Placental epithelial cell (primary cell): ENCODE measurements at places on chromosomes 5 and 9. TPM values are rescaled to one million over a fixed set of nuclear protein-coding genes. Genes with fewer than 3 reads are reported as not detected.

CDK7 gene
- total RNA-seq, result 27.5 and 39.9 TPM in 2 replicates

ARID3C gene
- not detected in 2 replicates for total RNA-seq

SLC36A3 gene
- 0.11 TPM in 1 of 2 replicates, not detected in the other for total RNA-seq

PCDHB10 gene
- total RNA-seq, result 0.39 TPM in 1 of 2 replicates, not detected in the other

SECISBP2 gene
- 32.3 and 37.7 TPM in 2 replicates for total RNA-seq

NR4A3 gene
- total RNA-seq, result under 0.01 TPM in 1 of 2 replicates, not detected in the other

FOXD4L3 gene
- total RNA-seq, result 0.39 and 0.43 TPM in 2 replicates

PCDHB9 gene
- total RNA-seq, result 0.54 TPM in 1 of 2 replicates, not detected in the other

CCIN gene
- total RNA-seq, result 3.7 and 3.9 TPM in 2 replicates

DMRT3 gene
- not detected in 2 replicates for total RNA-seq

PPWD1 gene
- 29.7 and 44.4 TPM in 2 replicates for total RNA-seq

HACD4 gene
- 25.9 and 30.0 TPM in 2 replicates for total RNA-seq

IRX2 gene
- 34.5 and 48.2 TPM in 2 replicates for total RNA-seq

DND1 gene
- total RNA-seq, result 0.76 and 0.79 TPM in 2 replicates

ACOT12 gene
- total RNA-seq, result not detected in 2 replicates

CDC20B gene
- total RNA-seq, result not detected in 2 replicates

PROB1 gene
- total RNA-seq, result 1.2 and 2.7 TPM in 2 replicates

SEMA6A gene
- under 0.01 and 0.39 TPM in 2 replicates for total RNA-seq

RXRA gene
- total RNA-seq, result 28.7 and 34.5 TPM in 2 replicates

DOCK8 gene
- 1.6 and 2.0 TPM in 2 replicates for total RNA-seq

CNTNAP3 gene
- total RNA-seq, result 21.3 and 94.2 TPM in 2 replicates
